ENCODE measurements at places on chromosomes 6 and 20.

- peak; percentile 42 for DNase-seq
These were observed 1.2 kb upstream of the HMGA1 start for GRCh38 chr6:34235307-34236130.

DNA sequence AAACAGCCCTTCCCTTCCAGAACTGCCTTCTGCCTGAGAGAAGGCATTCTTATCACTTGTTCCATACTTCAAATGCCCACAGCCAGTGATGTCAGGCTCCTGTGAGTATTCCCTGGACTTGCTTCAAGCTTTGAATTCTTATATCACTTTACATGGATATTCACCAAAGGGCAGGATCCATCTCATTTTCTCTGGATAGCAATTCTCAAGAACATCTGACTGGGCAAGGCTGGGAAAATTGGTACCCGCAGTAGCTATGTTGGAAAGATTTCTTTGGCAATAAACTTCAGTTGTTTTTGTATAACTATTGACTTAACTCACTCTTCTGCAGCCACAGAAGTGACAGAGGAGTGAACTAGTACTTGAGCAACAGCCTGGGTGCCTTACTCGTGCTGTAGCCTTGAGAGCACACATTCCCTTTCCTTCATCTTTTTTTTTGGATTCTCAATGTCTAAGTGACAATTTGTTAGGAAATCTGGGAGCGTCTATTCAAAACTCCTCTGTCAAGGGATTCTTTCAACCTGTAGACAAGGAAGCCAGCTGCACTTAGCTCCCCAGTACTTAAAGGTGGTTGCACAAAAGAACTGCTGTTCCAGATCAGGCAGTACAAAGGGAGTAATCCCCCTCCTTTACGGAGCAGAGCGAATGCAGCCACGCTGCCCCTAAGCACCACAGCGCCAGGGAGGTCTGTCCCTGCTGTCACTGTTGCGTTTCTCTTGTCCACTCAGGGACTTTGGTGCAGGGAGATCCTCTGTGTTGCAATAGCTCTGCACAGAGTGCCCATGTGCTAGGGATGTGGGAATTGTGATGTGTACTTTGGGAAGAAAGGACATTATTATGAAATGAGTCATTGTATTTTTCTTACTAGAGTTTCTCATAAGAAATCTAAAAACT lies 69.6 kb downstream of the JAG1 start:
- no peak for DNase-seq

DNA sequence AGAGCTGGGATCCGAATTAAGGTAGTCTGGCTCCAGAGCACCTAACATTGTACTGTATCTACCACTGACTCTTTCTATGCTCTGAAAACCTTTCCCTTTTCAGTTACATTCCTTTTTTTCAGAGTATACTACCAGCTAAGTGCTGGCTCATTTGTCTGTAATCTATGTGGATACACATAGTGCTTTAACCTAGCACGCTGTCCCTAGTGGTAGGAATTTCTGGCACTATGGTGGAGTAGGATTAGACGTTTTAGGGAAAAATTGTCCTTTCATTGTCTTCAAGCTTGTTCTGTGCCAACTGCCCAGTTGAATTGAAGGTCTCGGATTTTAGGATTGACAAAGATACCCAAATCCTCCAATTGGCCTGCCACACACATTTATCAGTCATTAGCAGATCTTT lies 259.1 kb upstream of the FERMT1 start:
- DNase-seq: no peak

- DNase-seq: no peak
These were observed 113.9 kb downstream of the SLC16A10 start for GRCh38 chr6:111201244-111201554.

DNA sequence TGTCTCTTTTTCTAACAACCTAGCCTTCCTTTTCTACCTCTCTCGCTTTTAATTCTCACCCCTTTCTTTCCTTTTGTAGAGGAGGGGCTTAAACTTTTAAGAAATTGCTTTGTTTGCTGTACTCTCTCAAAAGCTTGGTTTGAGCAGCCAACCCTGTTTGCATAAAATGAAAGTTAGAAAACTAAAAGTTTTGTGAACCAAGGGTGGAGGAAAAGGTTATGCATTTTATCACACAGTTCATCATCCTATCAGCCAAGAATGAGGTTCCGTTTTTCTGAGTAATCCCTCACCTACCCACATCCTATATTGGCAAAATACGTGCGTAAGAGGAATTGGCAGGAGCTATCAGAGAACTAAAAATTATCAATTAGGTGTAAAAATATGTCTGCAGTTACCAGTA lies 42.8 kb upstream of the LOC128125822 start:
- no peak for DNase-seq

- no peak for DNase-seq
These were observed 3.4 kb upstream of the PARD6B start for GRCh38 chr20:50727792-50728485.

DNA sequence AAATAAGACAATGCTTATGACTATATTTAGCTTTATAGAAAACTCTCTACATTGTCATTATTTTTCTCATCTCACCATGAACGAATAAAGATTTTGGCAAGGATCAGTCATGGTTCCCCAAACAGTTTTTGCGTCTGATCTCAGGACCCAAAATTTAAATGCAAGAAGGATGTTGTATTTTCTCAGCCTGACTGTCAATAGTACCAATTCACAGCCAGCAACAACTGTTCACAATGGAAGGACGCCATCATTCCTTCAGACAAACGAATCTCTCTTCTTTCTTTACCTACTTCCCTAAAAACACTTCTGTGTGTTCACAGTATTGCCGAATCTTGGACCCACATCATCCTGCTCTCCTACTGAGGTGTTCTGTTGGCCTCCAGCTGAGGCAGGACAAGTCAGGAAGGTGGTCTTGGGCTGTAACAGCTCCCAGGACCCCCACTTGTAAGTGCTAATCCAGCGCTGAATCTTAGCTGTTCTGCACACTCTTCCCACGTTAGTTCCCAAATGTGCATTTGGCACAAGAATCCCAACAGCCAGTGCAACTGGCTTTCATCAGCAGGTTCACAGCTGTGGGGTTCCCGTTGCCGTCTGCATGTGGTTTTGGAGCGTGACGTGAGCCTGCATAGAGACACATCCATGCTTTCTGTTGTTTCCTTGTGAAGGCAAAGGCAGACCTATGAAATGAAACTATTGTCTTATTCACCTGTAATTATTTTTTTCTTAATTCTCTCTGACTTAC lies 600.0 kb downstream of the QKI start:
- no peak for DNase-seq

GRCh38 chr6:77962070-77962469 lies 309.2 kb downstream of the MEI4 start:
- no peak for DNase-seq

DNA sequence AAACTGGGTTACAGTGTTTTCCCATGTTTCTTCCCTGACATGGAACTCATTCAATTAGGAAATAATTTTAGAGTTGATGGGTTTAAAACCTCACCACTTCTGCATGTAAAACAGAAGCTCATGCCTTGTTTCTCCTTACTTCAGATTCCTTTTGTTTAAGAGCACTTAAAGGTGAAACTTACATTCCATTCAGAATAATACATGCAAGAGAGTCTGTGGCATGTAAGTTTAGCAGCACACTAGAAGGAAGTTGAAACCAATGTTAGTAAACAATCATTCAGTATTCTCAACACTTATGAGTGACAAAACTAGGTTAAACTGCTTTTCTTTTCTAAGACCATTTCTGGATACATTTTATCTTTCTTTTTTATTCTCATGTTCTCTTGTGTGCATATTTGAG lies 495.6 kb upstream of the PTCHD4 start:
- no peak for DNase-seq

- no peak for DNase-seq
These were observed 16.6 kb downstream of the HRH3 start for GRCh38 chr20:62203378-62204030.

DNA sequence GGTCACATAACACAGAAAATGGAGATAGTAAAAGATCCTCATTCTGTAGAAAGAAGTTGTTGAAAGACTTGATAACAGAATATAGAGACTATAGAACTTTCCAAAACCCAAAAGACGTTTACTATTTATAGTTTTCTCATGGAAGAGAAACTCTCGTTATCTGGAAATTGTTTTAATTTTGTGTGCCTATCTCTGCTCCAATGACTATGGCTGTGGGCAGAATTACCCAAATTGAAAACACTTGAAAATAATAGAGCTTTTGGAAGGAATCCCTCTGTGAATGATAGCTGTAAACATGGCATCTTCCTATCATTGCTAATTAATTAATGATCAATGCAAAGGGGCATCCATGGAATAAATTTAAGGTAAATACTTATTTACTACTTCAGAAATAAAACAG lies at the start of gene DEFB114:
DEFB114 (minus strand) TSS at position 101 of the 400 bp plus-strand sequence; CDS start at position 42, 59 bp downstream.
- no peak for DNase-seq

GRCh38 chr6:39330057-39330456 lies 7.6 kb upstream of the KCNK16 start:
- no peak for DNase-seq

DNA sequence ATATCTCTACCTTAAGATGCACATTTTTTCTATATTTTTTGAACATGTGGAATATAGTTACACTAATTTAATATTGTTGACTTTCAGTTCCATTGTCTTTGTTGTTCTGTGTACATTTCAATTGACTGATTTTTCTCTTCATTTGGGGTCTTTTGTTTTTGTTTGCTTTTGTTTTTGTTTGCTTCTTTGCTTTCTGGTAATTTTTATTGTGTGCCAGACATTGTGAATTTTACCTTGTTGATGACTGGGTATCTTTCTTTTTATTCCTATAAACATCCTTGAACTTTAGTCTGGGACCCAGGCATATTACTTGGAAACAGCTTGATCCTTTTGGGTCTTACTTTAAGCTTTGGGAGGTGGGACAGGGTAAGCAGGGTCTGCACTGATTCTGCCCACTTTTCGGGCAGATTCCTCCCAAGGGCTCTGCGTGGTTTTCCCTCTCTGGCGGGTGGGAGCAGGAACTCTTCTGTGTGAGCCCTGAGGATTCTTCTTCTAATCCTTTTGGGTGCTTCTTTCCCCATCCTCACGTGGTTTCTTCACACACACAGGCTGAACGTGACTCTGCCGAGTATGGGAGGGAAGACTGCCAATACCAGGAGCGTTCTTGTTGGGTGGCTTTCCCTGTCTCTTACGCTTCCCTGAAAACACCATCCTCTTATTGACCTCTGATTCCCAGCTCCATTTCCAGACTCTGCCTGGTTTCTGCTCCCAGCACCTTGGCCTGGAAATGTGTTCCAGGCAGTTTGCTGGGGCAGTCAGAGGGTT lies 200.5 kb downstream of the ARID1B start:
- DNase-seq: no peak

GRCh38 chr20:31497838-31498540 lies 16.3 kb upstream of the HM13 start:
- DNase-seq: no peak

GRCh38 chr6:169979873-169980432 lies 228.5 kb downstream of the ERMARD start:
- no peak for DNase-seq

GRCh38 chr6:159157431-159157830 lies 11.8 kb upstream of the FNDC1 start:
- no peak for DNase-seq

DNA sequence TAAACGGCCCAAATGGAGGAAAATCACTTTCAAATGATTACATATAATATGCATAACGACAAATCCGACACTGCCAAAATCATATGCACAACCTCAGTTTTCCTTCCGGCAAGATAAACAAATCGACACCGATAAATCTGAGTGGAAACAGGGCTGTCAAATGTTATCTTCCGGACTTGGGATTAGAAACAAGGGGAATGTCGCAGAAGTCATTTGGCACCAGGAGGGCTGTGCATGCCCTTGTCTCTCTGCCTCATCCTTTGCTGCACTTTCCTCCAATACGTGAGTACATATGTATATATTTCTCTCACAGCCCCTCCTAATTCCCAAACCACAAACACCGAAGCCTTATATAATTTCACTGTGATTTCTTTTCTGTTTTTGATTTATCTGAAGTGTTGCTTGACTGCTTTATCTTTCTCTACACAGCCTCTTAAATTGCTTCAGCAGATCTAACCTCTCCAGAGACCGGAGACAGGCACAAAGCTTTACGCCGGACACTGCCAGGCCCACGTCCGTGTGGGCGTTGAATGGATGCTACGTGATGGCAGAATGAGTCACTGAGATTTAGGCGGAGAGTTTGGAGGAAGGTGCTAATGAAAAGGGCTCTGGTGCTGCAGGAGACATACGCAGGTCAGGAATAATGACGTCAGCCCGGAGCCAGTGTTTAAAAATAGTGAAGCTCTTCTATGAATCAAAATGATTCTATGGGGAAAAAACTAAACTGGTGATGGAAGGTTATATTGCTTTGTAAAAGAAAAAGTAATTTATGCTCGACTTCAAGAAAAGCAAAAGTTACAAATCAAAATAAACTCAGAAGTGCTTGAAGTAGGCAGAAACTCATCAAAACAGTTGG lies 21.0 kb upstream of the PRELID3B start:
- DNase-seq: no peak

DNA sequence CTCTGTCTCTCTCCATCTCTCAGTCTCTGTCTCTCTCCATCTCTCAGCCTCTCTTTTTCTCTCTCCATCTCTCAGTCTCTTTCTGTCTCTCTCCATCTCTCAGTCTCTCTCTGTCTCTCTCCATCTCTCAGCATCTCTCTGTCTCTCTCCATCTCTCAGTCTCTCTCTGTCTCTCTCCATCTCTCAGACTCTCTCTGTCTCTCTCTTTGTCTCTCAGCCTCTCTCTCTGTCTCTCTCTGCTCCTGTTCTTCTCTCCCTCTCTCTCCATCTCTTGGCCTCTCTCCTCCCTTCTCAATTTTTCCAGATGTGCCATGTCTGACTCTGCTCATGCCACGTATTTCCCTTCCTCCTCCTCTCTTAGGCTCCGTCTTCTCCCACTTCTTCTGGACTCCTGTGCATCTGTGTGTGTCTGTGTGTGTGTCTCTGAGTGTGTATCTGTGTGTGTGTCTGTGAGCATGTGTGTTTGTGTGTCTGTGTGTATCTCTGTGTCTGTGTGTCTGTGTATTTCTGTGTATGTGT lies 72.7 kb downstream of the SRC start:
- no peak for DNase-seq

GRCh38 chr6:79215213-79215824 lies 19.2 kb downstream of the HMGN3 start:
- no peak for DNase-seq

- no peak for DNase-seq
These were observed 48.5 kb upstream of the CCN2 start for GRCh38 chr6:131999545-132000146.

DNA sequence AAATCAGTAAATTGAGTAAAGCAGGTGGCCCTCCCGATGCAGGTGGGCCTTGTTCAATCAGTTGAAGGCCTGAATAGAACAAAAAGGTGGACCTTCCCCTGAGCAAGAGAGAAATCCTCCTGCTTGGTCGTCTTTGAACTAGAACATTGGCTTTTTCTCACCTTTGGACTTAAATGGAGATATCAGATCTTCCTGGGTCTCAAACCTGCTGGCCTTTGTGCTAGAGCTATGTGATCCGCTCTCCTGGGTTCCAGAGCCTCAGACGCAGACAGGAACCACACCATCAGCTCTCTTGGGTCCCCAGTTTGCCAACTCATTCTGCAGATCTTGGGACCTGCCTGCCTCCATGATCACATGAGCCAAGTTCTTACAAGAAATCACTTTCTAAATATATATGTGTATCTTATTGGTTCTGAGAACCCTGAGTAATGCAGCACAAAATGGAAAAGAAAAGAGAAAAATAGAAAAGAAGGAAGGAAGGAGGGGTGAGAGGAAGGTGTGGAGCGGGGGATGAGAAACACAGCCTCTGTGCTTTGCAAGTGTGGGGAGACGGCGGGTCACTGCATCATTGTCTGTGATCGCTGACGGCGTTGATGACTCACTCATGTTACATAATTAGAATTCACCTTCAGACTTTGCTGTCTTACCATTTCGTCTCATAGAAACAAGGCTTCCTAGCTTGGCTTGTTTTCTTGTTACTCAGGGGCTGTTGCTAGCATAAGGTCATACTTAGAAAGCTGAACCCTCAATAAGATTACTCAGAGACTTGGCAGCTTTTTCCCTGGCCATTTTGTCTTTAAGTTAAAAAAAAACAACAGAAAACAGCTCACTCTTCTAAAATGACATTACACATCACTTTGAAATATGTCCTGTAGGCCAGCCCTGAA lies 85.7 kb upstream of the NEDD9 start:
- DNase-seq: peak; percentile 38
